ENCODE measurements at places on chromosomes 16 and 17.

GRCh38 chr16:1054660-1055556 lies 17.6 kb upstream of the SSTR5 start:
- peak; percentile 4 for DNase-seq

GRCh38 chr16:29126057-29126494 lies 141.2 kb downstream of the LAT start:
- DNase-seq: no peak

DNA sequence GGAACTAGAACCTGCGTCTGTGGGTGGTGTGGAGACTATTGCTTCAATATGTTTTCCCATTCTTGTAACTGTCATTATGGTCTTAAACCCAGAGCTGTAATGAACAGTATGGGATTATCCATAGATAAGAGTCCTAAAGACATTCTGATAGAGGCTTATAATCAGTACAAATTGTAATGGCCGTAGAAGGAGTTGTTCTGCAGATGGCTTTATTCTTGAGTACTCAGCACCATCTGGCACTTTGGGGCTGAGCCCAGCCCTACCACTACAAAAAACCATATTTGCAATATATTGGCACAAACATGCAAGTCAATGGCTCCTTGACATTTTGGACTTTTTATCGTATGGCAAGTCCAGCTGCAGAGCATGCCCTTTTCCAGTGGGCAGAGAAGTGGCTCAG lies 150.0 kb downstream of the HS3ST4 start:
- DNase-seq: no peak

- DNase-seq: no peak
Observed at GRCh38 chr17:67343237-67343636, 23.1 kb downstream of the PSMD12 start.

DNA sequence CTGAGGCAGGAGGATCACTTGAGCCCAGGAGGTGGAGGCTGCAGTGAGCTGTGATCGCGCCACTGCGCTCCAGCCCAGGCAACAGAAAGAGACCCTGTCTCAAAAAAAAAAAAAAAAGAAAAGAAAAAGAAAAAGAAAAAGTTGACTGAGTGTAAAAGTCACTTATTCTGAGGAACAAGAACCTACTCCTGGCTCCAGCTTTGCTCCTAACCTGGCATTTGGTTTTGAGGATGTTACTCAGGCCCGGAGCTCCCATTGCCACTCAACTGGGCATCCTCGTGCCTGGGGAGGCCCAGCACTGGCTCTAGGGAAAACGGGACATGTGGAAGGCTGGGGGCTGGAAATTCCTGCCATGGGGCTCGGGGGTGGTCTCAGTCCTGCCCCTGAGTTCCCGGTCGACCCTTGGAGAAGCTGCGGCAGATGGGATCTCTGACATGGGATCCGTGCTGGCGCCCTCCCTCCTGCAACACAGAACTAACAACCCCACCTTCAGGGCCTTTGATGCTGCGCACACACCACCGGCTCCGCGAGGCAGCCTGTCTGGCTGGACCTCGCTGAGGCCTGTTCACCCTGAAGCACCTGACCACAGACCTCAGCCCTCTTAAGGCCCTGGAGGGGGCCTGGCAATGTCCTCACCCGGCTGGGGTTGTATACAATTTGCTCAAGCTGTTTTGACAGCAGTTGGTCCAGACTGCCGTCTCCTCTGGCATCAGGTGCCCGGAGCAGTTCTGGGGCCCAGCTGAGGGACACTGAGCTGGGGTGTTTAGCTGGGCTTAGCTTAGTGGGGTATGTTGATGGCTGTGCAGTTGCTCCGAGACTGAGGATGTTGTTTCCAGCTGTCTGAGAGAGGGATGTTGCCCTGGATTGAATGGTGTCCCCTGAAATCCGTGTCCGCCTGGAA lies 12.3 kb downstream of the CD7 start:
- no peak for DNase-seq

GRCh38 chr17:48219617-48220016 lies 112.1 kb downstream of the SNX11 start:
- no peak for DNase-seq

DNA sequence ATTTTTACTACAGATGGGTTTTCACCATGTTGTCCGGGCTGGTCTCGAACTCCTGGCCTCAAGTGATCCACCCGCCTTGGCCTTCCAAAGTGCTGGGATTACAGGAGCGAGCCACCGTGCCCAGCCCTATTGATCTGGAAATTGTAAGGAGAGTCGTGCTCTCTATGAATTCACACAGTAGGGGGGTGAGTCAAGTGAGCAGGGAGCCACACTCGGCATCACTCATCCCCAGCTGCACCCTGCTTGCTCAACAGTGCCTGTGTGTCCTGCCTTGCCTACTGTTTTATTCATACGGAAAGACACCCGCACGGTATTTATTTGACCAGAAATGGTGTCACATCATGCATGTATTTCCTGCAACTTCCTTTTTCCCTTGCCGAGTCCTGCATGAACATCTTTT lies 157.2 kb upstream of the FOXF1 start:
- DNase-seq: no peak

DNA sequence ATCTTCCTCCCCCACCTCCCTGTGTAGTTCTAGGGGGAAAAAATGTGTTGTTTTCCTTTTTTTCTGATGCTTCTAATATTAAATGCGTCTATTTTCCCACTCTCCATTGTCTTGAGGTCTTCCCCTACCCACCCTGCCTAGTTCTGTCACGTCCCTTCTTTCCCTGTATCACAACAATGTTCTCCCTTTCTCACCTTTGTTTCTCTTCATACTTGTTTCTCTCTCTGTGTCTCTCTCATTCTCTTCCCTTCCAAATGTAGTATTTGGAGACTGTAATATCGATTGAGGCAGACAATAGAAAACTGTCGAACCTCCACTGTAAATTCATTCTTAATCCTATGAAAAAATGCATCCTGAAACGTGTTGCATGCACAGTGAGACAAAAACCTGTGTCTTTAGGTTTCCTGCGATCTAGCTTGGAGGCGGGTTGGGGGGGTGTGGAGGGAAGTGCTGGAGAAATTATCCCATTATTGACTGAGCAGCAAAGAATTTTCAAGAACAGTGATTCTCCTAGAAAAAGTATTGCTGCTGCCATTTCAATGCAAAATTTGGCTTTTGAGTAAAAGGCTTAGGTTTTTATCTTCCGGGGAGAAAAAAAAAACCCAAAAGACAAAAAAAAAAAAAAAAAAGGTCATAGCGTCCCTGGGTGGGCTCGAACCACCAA lies 1.3 kb upstream of the PSMB3 start:
- DNase-seq: no peak

DNA sequence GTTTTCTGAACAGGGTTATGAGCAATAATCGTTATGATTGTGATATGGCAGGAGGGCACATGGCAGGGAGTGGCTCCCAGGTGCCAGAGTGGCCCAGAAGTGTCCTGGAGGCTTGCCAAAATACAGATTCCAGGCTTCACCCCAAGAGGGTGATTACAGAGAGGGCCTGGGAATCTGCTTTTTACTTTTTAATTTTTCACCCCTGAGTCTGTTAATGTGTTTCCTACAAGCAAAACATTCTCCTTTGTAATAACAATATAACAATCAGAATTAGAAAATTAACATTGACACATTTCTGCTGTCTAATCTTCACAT lies 212.4 kb downstream of the SNX29 start:
- DNase-seq: no peak

DNA sequence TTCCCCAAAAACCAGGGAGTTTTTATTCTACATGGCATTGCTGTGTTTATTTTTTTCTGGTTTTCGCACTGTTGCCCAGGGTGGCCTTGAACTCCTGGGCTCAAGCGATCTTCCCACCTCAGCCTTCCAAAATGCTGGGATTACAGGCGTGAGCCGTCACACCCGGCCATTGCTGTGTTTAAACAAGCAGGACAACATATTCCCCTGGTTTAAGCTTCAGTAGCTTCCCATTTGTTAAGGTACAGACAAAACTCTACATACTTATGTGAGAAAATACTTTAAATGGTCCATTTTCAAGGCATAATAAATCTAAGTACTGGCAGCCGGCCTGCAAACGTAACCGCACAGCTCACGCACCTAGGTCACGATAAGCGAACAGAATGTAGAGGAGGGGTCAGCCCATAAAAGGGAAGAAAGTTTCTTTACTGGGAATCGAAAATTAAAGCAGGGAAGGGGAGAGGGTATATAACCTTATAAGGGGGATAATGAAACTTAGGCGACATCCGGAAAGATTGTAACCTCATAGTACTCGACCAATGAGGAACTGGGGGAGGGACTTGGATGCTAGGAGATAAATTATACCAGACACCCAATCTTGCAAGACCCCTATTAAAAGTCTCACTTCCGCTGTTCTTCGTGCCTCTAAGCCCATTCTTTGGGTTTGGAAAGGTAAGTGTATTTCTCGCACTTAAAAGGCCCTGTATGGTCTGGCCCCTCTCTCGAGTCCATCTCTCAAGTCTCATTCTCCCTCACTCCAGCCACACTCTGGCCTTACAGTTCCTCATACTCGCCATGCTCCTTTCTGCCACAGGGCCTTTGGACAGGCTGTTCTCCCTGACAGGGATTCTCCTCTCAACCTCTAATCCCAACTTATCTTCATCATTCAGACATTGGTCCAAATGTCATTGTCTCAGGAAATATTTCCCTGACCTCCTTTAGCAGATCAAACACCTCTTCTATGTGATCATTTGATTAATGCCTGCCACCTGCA lies 59.2 kb downstream of the TEX14 start:
- no peak for DNase-seq

GRCh38 chr16:48113471-48113870 lies 42.3 kb downstream of the ABCC12 start:
- DNase-seq: no peak

DNA sequence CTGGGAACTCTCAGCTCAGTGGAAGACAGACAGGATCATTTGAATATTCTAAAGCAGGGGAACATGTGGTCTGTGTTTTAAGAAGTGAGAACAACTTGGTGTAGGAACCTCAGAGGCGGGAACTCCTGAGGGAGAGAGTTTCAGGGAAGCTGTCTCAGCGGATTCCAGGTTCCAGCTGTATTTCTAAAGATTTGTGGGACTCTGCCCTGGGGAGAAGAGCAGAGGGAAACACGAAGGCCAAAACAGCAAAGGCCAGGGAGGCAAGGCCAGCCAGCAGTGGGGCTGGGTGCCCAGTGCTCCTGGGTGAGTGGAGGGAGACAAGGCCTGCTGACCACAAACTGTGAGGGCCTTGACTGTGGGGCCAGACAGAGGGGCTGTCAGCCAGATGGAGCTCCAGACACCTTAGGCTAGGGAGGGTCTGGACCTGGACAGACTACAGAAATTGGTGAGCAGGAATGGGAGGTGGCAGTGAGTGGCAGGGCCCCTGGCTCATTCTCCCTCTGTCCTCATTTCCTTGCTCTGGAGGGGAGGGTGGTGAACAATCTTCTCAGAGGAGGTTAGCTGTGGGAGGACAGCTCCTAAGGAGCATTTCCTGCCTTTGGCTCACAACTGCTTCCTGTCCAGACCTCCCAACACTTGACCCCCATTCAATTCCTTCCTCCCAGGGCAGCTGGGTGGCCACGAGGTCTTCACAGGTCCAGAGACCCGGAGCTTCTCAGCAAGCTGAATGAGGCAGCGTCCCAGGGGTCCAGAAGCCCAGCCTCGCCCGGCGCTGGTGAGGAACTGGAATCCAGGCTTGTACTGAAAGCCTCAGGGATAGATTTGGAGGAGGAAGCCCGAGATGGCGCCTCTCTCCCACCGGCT lies 21.0 kb upstream of the FZD2 start:
- no peak for DNase-seq

GRCh38 chr17:35080536-35080935 lies 17.0 kb upstream of the RFFL start:
- no peak for DNase-seq

DNA sequence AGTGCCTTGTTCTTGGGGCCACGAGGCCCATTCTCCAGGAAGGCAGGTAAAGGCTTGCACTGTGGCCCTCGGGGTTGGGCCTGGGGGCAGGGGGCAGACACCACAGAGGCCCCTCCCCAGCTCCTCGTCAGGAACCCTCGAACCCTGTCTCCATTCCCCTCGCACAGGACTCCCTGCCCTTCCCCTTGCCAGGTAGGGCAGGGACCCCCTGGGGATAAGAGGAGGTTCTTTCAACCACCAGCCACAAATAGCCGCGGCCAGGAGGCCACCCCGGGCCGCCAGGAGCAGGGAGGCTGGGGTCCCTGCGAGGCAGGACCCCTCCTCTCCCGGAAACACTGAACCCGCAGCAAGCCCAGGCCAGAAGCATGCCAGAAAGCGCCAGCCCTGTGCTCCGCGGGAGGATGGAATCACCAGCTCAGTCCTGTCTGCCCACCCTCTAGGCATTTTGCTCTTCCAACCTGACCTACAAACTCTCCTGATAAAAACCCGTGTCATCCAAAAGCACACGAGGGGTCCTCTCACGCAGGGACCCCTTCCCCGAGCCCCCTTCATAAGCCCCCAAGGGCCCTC lies 45.6 kb downstream of the SLC47A1 start:
- DNase-seq: no peak

- no peak for DNase-seq
Observed at GRCh38 chr17:38978180-38978579, 11.0 kb upstream of the FBXO47 start.

GRCh38 chr17:78387977-78388941 lies 9.8 kb downstream of the PGS1 start:
- peak; percentile 83 for DNase-seq

GRCh38 chr17:40568074-40568836 lies 3.0 kb upstream of the CCR7 start:
- DNase-seq: no peak

DNA sequence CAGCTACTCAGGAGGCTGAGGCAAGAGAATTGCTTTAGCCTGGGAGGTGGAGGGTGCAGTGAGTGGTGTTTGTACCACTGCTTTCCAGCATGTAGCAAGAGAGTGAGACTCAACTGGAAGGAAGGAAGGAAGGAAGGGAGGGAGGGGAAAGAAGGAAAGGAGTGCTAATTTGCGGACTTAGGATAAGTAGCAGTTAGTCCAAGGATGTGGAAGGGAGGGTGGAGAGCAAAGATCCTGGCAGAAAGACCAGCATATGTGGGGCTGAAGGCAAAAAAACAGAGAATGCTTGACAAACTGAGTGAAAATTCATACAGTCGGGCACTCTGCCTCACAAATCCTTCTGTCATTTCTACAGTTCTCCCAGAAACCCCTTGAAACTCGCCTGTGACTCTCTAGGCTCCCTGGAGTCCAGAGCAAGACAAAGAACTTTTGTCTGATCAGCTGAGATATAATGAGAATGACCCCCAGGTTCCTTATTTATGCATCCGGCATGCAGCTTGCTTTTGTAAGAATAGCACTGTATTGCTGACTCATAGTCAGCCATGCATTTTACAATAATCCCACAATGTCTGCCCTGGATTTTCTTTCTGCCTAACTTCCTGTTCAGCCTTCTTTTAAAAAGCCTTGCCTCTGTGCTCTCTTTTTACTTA lies 31.5 kb downstream of the CDK5RAP3 start:
- DNase-seq: no peak

DNA sequence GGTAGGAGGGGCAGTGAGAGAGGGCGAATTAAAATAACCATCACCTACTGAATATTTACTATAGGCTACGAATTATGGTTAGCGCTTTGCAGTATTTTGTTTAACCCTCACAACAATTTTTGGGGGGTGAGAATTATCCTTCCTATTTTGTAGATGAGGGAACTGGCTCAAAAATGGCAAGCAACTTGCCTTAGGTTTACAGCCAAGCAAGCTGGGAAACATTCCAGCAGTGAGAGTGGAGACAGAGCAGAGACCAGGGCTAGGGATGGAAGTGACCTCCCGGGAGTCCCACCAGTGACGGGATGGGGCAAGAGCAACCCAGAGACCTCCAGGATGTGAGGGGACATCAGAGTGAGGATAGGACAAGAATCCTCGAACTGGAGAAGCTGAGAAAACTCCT lies 352 bp upstream of the VMO1 start:
- DNase-seq: no peak

GRCh38 chr17:17814162-17815061 lies 22.4 kb downstream of the SREBF1 start:
- no peak for DNase-seq

GRCh38 chr17:38658741-38659345 lies 15.9 kb downstream of the EPOP start:
- DNase-seq: no peak

GRCh38 chr16:70375636-70376611 lies 29.2 kb downstream of the DDX19A start:
- no peak for DNase-seq

Measured in LNCaP clone FGC (cell line).